Upper lobe of right lung (tissue), 1 donor: ENCODE measurements at places on chromosomes 2 and 18. TPM values are rescaled to one million over a fixed set of nuclear protein-coding genes. Genes with fewer than 3 reads are reported as not detected.

DNA sequence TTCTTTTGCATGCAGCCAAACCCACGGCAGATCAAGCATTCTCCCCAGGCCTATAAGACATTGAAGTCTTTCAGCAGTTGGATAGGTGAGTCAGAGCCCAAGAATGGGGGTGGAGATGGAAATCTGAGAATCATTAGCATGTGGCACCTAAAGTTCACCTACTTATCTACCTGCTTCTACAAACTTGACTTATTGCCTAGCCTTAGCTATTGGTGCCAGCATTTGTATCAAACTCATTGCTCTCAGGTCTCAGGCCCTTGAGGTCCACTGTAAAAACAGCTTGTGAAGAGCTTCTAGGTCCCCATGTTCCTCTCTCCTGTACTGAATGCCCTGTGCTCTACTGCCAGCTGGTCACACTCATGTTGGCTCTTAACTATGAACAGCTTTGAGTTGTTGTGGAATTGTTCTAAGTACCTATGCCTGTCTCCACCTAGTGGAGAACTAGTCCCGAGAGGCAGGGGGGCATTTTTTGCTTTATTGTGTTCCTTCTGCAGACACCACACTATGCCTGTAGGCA lies 278.4 kb upstream of the SPRED2 start:
- H3K27ac ChIP-seq: no peak overlapping the region
- H3K4me1 ChIP-seq: no peaks in the 10 kb centered on the region
- H3K36me3 ChIP-seq: no peaks in the 10 kb centered on the region
- H3K27me3 ChIP-seq: no peaks in the 10 kb centered on the region
- no peak for DNase-seq
- no peak overlapping the region for H3K4me3 ChIP-seq

ACADL gene
- 41.6 TPM for total RNA-seq

DES gene
- 59.4 TPM for total RNA-seq

DNA sequence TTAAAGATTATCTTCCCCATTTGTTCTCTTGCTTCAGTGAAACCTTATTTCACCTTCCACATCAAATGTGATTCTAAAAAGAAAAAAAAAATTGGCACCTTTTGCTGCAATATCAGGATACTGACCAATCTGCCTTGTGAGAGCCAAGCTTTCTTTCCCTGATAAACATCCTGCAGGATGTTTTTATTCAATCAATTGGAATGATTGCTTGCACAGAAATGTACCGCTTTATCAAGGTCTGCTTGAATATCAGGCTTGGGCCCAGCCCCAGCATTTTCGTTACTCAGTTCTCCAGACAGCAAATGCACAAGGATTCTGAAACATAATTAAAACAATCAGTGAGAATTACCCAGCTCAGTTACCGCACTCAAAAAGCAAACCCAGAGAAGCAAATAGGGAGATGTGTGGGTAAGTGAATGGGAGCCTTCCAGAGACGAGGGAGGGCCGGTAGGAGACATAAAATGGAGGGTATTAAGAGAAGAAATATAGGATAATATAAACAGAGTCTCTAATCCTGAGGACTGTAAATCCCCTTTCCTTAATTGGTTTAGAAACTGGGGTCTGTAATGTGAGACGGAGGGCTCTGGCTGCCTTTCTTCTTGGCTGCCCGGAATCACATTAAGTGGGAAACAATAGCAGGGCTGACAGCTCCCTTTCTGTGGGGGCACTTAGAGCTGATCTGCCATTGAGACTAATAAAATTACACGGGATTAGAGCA lies 291.8 kb downstream of the ICOS start:
- DNase-seq: no peak
- no peak overlapping the region for H3K4me3 ChIP-seq
- H3K27me3 ChIP-seq: no peaks in the 10 kb centered on the region

- H3K36me3 ChIP-seq: peaks cover 9% of the 10 kb centered on the region
- H3K27ac ChIP-seq: peak overlapping the region; percentile 33
These were observed 43.9 kb upstream of the PCBP1 start for GRCh38 chr2:70043252-70043875.

DNA sequence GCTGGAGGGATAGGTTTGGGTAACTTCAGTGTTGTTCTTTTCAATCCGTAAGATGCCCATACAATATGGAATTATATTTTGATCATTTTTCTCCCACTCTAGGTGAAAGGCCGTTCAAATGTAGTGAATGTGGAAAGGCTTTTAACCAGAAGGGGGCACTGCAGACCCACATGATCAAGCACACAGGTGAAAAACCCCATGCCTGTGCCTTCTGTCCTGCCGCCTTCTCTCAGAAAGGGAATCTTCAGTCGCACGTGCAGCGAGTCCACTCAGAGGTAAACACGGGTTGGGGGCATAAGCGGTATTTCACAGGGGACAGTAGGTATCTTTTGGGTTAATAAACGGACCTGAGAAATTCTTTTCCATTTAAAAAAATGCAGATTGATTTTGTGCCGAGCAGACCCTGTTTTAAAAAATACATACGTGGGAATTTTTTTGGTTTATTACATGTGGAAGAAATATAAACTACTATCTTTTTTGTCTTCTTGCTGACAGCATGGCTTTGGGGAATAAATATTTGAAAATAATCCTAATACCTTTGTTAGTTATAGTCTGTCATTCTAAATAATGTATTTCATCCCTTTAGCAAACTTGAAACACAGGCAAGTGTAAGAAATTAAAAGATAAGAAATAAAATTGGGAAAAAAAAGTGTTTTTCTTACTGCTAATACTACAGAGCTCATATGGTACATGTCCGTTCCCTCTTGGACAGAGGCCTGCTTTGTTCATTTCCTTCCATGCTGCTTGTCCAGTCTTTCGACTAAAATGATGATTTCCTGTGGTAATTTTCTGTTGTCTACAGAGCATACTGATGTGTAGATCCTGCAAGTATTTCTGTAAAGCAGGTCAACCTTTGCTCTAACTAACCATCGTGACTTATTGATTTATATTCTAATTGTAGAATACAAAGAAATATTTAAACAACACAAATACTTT lies 53.3 kb downstream of the ZNF236 start:
- no peaks in the 10 kb centered on the region for H3K4me1 ChIP-seq
- H3K36me3 ChIP-seq: peaks cover 43% of the 10 kb centered on the region
- no peak for DNase-seq
- H3K27me3 ChIP-seq: no peaks in the 10 kb centered on the region
- no peak overlapping the region for H3K27ac ChIP-seq

GRCh38 chr2:75604484-75604883 lies 42.1 kb upstream of the MRPL19 start:
- no peaks in the 10 kb centered on the region for H3K36me3 ChIP-seq
- no peak overlapping the region for H3K27ac ChIP-seq
- peaks cover 18% of the 10 kb centered on the region for H3K27me3 ChIP-seq
- DNase-seq: no peak

DNA sequence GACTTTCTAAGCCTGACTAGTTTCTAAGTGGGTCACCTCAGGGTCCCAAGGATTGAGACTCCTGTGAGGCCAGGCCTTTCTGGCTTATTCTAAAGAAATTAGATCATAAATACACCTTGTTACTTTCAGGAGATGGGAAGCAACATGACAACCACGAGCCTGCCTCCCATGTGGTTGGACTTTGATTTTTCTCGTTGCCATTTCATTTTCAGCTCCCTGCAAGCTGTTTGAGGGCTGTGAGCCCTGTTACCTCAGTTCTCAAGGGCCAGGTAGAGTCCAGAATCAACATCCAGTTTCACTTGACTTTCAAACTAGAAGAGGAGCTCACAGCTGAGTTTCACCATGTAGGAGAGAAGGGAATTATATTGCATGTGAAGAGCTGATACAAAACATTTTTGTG lies 159.8 kb upstream of the BCL2L11 start:
- DNase-seq: no peak
- H3K36me3 ChIP-seq: no peaks in the 10 kb centered on the region
- no peaks in the 10 kb centered on the region for H3K4me1 ChIP-seq
- H3K4me3 ChIP-seq: no peak overlapping the region
- no peaks in the 10 kb centered on the region for H3K27me3 ChIP-seq

NFATC1 gene
- 16.6 TPM for total RNA-seq

GDF7 gene
- total RNA-seq: 0.72 TPM

DNA sequence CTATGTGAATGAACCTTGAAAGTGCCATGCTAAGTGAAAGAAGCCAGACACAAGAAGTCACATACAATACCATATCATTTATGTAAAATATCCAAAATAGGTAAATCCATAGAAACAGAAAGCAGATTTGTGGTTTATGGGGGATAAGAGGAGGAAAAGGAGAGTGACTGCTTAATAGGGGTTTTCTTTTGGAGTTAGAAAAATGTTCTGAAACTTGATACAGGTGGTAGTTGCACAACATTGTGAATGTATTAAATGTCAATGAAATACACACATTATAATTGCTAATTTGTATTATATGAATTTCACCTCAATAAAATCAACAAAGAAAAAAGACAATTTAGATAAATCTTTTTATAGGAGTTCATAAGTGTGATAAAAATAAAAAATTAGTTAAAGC lies 37.1 kb downstream of the MEMO1 start:
- no peaks in the 10 kb centered on the region for H3K27me3 ChIP-seq
- DNase-seq: no peak
- H3K36me3 ChIP-seq: no peaks in the 10 kb centered on the region
- no peak overlapping the region for H3K27ac ChIP-seq
- no peak overlapping the region for H3K4me3 ChIP-seq
- H3K4me1 ChIP-seq: no peaks in the 10 kb centered on the region

DNA sequence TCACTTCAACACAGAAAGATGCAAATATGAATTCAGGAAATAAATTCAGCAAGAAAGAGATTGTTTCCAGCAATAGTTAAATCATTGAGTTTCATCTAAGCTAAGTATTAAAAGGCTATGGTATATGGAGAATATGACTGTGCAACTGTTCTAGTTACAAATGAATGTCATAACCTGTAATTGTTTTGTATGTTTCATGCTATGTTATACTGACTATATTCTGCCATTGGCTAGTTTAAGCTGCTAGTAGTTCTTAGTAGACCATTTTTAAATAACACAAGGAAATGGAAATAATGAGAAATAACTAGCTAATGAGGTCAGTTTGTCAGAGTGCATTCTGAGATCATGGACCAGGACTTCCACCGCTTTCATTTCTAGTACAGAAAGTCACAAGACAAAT lies 1154.9 kb upstream of the TMEFF2 start:
- H3K27ac ChIP-seq: no peak overlapping the region
- DNase-seq: no peak
- H3K36me3 ChIP-seq: no peaks in the 10 kb centered on the region
- H3K4me1 ChIP-seq: no peaks in the 10 kb centered on the region

DNA sequence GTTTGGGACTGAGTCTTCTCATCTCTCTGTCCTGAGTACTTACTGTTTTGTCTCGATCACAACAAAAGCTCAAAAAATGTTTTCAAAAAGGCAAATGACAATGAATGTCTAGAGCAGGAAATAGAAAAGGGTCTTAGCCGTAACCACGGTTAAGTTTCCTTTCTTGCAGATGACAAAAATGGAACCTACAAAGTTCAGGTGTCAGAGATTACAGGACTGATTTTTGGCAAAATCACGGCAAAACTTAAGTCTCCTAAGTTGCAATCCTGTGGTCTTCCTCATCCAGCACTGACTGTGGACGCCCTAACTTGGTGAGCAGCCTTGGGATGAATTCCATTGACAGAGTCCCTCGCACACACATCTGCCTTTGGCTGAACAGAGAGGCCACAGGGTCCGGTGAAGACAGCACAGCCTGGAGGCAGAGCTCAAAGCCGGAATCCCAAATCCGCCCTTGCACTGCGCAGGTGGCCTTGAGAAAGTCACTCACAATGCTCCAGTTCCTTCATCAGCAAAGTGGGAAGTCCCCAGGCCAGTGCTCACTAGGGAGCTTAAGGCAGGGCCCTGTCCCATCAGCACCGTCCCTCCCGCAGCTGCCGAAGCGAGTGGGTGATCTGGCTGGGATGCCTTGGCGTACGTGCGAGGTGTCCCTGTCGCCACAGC lies 55.2 kb downstream of the EIPR1 start:
- H3K27me3 ChIP-seq: no peaks in the 10 kb centered on the region
- no peak overlapping the region for H3K27ac ChIP-seq
- H3K4me3 ChIP-seq: no peak overlapping the region
- H3K36me3 ChIP-seq: no peaks in the 10 kb centered on the region
- H3K4me1 ChIP-seq: no peaks in the 10 kb centered on the region

CD28 gene
- 2.5 TPM for total RNA-seq

- H3K4me1 ChIP-seq: no peaks in the 10 kb centered on the region
- no peak overlapping the region for H3K4me3 ChIP-seq
- H3K27me3 ChIP-seq: no peaks in the 10 kb centered on the region
- no peak for DNase-seq
These were observed 47.8 kb downstream of the FARSB start for GRCh38 chr2:222608081-222608480.

MAPRE3 gene
- total RNA-seq: 23.0 TPM

CETN1 gene
- not detected for total RNA-seq

TUBA3D gene
- total RNA-seq: not detected

DNA sequence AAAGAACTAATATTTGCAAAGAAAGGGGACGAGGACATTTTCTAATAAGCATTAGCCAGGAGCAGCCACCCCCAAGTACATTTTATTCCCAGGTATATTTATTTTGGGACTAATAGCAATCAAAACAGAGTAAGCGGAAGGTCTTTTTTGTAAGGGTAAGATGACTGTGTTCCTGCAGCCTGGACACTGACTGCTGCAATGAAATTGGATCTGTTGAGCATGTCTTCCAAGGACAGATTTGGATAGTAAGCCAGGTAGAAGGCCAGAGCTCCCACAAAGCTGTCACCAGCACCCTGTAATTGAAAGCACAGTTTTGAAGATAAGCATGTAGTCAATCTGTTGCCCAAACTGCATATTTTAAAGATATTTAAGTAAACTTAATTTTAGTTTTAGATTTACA lies 10.0 kb downstream of the MRPL33 start:
- H3K4me1 ChIP-seq: peaks cover 5% of the 10 kb centered on the region
- no peaks in the 10 kb centered on the region for H3K27me3 ChIP-seq
- DNase-seq: no peak
- no peak overlapping the region for H3K4me3 ChIP-seq
- peaks cover 12% of the 10 kb centered on the region for H3K36me3 ChIP-seq

DNA sequence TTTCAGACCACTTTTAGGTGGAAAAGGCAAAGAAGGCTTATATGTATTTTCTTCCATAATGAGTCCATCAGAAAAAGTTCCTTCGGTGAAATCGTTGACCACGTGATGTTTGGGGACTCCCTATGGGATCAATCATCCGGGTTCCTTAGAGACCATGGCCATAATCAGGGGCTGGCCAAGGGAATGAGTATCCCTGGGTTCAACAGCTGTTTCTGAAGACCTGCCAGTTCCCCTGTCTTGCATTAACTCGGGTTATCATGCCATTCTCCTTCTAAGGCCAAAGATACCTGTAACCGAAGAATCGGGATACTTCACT lies 18.7 kb upstream of the TMEM177 start:
- H3K4me1 ChIP-seq: peaks cover 3% of the 10 kb centered on the region
- H3K36me3 ChIP-seq: no peaks in the 10 kb centered on the region
- no peaks in the 10 kb centered on the region for H3K27me3 ChIP-seq
- DNase-seq: no peak

GRCh38 chr2:232603283-232603682 lies 30.1 kb upstream of the EFHD1 start:
- H3K27me3 ChIP-seq: no peaks in the 10 kb centered on the region
- no peak for DNase-seq
- H3K36me3 ChIP-seq: no peaks in the 10 kb centered on the region
- no peak overlapping the region for H3K27ac ChIP-seq
- H3K4me1 ChIP-seq: peaks cover 4% of the 10 kb centered on the region
